ENCODE measurements at places on chromosomes 4 and X. TPM values are rescaled to one million over a fixed set of nuclear protein-coding genes. Genes with fewer than 3 reads are reported as not detected.
A peak's percentile ranks its signal among the peaks of the same experiment; 100 is the strongest.

Gene ARHGAP36
- total RNA-seq = not detected

GRCh38 chrX:144214651-144215050 lies 330.8 kb downstream of the UBE2NL start:
- H3K4me3 ChIP-seq = no peak overlapping the region
- H3K27me3 ChIP-seq = no peaks in the 10 kb centered on the region
- H3K36me3 ChIP-seq = no peaks in the 10 kb centered on the region
- no peak overlapping the region for H3K27ac ChIP-seq
- DNase-seq = no peak
- no peaks in the 10 kb centered on the region for H3K4me1 ChIP-seq

Gene TLR10
- not detected for total RNA-seq

Gene ZFP92
- total RNA-seq = 0.19 TPM

Gene GAGE12J
- not detected for total RNA-seq

GRCh38 chrX:10756441-10756840 lies 136.1 kb upstream of the MID1 start:
- H3K4me1 ChIP-seq = no peaks in the 10 kb centered on the region
- no peaks in the 10 kb centered on the region for H3K36me3 ChIP-seq
- no peak overlapping the region for H3K4me3 ChIP-seq
- H3K27ac ChIP-seq = no peak overlapping the region
- no peak for DNase-seq

DNA sequence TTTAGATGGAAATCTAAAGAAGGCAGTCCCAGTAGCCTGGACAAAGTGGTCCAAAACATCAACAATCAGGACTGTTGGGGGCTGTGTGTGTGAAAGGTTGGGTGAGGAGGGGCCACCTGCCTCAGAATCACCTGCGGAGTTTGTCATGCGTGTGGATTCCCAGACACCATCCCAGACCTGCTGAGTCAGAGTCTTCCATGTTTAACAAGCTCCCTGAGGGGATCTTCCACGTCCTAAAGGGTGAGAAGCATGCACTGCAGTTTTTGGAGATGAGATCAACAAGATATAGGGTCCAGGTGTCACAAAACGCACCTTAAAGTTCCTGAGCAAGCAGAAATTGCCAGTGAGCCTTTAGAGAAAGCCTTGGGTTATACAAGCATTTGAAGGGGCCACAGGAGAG lies 207.0 kb upstream of the FAM9B start:
- no peak overlapping the region for H3K4me3 ChIP-seq
- no peaks in the 10 kb centered on the region for H3K4me1 ChIP-seq
- no peaks in the 10 kb centered on the region for H3K36me3 ChIP-seq
- H3K27me3 ChIP-seq = no peaks in the 10 kb centered on the region

Gene DMD
- total RNA-seq = 109 TPM

DNA sequence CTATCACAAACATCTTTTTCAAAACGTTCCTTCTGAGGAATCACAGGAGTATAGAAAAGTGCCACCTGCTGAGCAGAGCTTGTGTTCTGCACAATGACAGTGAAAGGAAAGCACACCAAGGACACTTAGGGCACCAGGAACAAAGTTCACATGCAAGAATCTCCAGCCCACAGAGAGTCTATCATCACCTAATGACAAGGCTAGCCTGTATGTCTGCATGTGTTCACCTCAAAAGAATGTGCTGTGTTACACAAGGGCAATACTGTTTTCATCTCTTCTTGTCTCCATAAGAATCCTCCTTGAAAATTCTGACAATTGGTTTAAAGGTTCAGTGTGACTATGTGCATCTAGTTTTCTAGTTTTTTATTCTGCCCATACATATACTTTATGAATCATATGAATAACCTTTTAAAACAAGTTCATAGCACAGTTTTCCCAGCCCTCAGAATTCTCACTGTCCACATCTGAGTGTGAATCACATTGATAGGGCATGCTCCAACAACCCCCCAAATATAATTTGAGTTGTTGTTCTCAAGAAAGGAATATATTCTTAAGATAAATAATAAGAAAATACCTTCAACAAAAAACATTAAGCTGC lies 118.0 kb downstream of the PWWP3B start:
- H3K36me3 ChIP-seq = no peaks in the 10 kb centered on the region
- no peaks in the 10 kb centered on the region for H3K27me3 ChIP-seq
- H3K4me3 ChIP-seq = no peak overlapping the region
- DNase-seq = no peak

Gene PCDH18
- 6.3 TPM for total RNA-seq

DNA sequence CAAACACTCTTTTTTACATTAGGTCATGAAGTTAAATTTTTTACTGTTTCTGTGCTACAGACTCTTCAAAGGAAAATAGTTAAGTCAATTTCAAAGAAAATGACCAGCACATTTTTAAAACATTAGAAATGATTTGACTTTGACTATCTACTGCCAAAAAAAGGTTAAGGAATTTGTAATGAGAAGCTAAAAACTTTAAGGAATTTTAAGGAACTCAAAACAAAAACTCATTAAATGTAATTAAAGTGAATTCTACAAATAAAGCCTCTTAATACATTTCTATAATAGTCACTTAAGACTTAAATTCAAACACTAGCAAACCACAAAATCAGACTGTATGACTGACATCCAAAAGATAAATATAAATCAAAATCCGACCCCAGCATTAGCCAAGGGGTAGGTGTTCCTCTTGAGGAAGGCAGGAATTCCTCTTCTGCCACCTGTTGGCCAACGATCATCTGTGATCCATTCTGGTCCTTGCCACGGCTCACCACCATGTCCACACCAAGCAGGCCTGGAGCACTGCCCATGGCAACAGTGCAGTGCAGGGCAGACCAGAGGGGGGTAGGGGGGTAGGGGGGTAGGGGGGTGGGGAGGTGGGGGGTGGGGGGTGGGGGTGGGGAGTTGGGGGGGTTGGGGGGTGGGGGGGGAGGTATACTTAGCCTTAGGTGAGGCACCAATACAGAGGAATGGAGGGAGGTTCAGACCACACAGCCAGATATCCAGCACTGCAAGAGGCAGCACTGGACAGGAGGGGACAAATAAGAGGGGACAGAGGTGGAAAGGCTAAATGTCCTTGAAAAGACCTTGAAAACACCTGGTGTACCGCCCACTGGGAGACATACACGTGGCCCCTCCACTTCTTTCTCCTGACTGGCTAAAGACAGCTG lies 287.4 kb downstream of the CHIC1 start:
- H3K4me3 ChIP-seq = peak overlapping the region; percentile 46
- H3K27ac ChIP-seq = peak overlapping the region; percentile 75
- no peaks in the 10 kb centered on the region for H3K36me3 ChIP-seq
- no peaks in the 10 kb centered on the region for H3K27me3 ChIP-seq
- H3K4me1 ChIP-seq = no peaks in the 10 kb centered on the region

GRCh38 chrX:48467281-48467761 lies 2.7 kb downstream of the SLC38A5 start:
- H3K27ac ChIP-seq = no peak overlapping the region
- no peak overlapping the region for H3K4me3 ChIP-seq
- H3K36me3 ChIP-seq = no peaks in the 10 kb centered on the region
- H3K27me3 ChIP-seq = no peaks in the 10 kb centered on the region
- DNase-seq = no peak
- H3K4me1 ChIP-seq = no peaks in the 10 kb centered on the region

Gene DUSP21
- total RNA-seq = not detected

DNA sequence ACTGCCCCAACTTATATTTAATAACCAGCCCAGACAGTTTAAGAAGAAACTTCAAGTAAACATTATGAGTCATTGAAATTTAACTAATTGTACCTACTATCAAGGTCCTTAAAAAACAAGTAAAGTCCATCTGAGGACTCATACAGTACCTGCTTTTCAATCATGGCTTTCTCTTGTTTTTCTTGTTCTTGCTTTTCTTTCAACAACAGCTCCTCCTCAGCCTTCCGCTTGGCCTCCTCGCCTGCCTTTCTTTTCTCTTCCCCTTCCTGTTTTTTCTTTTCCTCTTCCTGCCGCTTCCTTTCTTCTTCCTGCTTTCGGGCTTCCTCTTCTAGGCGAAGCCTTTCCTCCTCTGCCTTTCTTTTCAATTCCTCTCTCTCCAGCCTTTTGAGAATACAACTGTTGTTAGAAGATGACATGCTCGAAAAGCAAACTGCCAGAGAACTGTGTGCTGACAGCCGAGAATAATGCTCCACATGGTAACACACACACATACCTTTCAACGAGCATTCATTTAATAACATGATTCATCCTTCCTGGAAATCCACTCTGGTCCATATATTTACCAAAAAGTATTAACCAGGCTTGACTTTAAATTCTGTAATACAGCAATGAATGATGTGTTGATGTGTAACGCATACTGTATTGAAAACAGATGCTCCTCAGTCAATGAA lies 25.2 kb upstream of the BCLAF3 start:
- H3K4me1 ChIP-seq = no peaks in the 10 kb centered on the region
- no peak overlapping the region for H3K4me3 ChIP-seq
- H3K36me3 ChIP-seq = no peaks in the 10 kb centered on the region

GRCh38 chrX:86421771-86422170 lies 273.5 kb downstream of the DACH2 start:
- H3K27ac ChIP-seq = no peak overlapping the region
- no peaks in the 10 kb centered on the region for H3K4me1 ChIP-seq
- no peak overlapping the region for H3K4me3 ChIP-seq
- no peak for DNase-seq
- no peaks in the 10 kb centered on the region for H3K36me3 ChIP-seq

Gene STOX2
- total RNA-seq = 4.0 TPM

GRCh38 chrX:153494541-153495361 lies at the start of gene BGN:
TSS of gene BGN (plus strand) at chrX:153494980. CDS start at chrX:153504632, 9,652 bp downstream.
- DNase-seq = no peak
- no peaks in the 10 kb centered on the region for H3K36me3 ChIP-seq
- no peaks in the 10 kb centered on the region for H3K4me1 ChIP-seq
- no peak within 1 kb of the TSS for H3K27ac ChIP-seq

Gene SERTM2
- not detected for total RNA-seq

Gene CT45A1
- total RNA-seq = not detected

GRCh38 chr4:2949782-2950125 lies 13.5 kb downstream of the NOP14 start:
- H3K27ac ChIP-seq = no peak overlapping the region
- no peaks in the 10 kb centered on the region for H3K4me1 ChIP-seq
- DNase-seq = no peak
- H3K36me3 ChIP-seq = no peaks in the 10 kb centered on the region
- H3K27me3 ChIP-seq = no peaks in the 10 kb centered on the region

DNA sequence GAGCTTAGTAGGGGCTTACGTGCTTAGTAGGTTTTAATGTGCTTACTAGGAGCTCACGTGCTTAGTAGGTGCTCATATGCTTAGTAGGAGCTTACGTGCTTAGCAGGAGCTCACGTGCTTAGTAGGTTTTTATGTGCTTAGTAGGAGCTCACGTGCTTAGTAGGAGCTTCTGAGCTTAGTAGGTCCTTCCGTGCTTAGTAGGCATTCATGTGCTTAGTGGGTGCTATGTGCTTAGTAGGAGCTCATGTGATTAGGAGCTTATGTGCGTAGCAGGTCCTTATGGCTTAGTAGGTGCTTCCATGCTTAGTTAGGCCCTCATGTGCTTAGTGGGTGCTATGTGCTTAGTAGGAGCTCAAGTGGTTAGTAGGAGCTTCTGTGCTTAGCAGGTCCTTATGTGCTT lies 59.4 kb downstream of the SHOX start:
- no peaks in the 10 kb centered on the region for H3K27me3 ChIP-seq
- H3K4me1 ChIP-seq = no peaks in the 10 kb centered on the region
- H3K36me3 ChIP-seq = no peaks in the 10 kb centered on the region
- H3K4me3 ChIP-seq = no peak overlapping the region
- H3K27ac ChIP-seq = no peak overlapping the region

DNA sequence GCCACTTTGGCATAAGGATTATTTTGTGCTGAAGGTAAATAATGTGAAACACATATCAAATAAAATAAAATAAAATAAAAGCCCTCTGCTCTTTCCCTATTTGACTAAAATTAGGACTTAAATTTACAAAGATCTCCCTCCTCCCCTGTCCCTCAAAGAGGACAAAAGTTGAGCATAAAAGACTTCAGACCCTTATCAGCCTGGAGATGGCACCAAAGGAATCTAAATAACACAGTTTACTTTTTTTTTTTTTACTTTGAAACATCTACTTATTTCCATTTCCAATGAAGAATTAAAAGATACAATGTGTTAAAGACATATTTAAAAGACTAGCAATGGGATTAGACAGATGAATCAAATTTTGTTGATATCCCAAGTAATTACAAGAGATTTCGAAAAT lies 89.7 kb downstream of the EPHA5 start:
- H3K4me1 ChIP-seq = no peaks in the 10 kb centered on the region
- no peak overlapping the region for H3K4me3 ChIP-seq
- H3K27ac ChIP-seq = no peak overlapping the region
- no peak for DNase-seq

Gene CPE
- total RNA-seq = 23.6 TPM

DNA sequence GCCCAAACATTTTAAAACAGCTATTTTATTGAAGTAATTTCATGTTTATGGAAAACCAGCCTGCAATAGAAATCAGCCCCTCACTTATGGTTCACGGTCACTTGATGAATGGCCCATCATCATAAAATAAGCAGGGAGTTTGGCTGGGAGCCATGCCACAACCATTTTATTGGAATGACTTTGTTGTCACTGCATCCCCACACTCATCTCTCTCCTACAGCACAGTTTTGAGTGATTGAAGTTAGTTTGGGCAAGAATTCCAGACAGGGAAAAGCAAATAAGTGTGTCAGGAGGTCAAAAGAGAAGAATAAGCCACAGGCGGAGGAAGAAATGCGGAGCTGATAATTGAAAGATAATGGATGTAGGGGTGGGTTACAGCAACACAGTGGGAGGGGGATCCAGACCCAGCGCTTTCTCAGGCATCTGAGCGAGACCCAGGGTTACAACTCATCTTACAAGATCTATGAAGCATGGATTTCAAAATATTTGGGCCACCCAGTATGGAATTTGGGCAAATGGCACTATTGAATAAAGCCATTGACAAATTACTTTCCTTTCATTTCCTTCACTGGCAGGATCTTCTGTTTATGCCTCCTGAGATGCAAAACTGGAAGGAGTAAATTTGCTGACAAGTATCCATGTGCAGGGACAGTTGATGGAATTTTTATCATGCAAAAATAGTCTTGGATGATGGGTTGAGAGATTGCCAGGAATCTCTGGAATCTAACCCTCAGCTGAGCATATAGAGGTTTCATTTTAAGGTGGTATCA lies 100.8 kb downstream of the SHROOM3 start:
- H3K27me3 ChIP-seq = no peaks in the 10 kb centered on the region
- H3K36me3 ChIP-seq = no peaks in the 10 kb centered on the region
- no peaks in the 10 kb centered on the region for H3K4me1 ChIP-seq
- DNase-seq = no peak
